ENCODE measurements at places on chromosomes 2 and 18.

DNA sequence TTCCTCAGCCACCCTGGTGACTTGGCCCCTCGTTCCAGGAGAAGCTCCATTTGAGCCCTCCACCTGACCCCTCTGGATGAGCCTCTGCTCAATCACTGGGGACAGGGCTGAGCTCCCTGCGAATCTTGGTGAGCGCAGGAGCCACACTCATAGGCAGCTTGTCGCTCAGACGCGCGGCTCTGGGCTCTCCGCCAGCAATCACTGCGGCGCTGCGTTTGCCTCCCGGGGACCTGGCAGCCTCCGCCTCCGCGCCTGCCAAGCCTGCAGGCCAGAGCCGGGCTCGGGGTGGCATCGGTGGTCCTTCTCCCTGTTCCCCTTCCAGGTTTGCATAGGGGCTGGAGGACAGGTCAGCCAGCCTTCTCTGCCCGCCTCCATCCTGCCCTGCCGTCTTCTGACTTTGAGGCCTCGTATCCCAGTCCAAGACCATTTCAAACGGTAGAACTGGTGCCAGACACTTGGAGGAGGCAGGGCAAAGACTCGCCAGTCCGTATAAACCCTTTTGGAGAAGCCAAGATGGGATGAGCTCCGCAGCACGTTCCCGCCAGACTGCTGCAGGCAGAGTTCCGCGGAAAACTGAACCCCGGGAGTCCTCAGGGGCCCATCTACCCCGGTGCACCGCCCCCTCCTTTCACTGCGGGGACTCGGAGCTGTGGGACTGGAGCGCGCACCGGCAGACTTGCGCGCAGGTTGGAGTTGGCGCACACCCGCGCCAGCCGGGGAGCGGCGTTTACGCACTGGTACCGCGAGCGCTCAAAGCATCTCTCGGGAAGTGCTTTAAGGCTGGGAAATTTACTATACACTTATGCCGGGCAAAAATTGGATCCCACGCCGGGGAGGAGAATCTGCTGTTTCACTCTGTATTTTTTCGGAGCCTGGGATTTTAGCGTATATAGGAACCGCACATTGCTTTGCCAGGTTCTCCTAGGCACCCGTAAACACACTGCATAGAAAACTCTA is 1.1 kb upstream of the TACR1 start:
- DNase-seq: no peak

GRCh38 chr2:191352536-191352935 is 107.3 kb downstream of the MYO1B start:
- no peak for DNase-seq

DNA sequence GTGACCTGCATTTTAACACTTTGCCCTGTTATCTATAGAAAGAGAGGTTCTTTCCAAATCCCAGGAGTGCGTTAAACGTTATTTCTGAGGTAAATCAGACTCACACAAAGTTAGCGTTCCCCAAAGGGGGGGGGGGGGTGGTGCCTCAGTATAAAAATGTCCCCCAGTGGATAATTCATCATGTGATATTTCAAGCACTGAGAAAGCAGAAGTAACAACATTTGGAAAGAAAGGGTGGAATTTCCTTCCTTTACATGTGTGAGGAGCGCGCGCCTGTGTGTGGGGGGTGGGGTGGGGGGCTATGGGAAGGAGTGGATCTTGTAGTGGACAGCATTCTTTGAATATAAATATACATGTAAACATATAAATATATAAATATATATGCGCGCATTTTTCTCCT is 630.9 kb downstream of the NYAP2 start:
- no peak for DNase-seq

DNA sequence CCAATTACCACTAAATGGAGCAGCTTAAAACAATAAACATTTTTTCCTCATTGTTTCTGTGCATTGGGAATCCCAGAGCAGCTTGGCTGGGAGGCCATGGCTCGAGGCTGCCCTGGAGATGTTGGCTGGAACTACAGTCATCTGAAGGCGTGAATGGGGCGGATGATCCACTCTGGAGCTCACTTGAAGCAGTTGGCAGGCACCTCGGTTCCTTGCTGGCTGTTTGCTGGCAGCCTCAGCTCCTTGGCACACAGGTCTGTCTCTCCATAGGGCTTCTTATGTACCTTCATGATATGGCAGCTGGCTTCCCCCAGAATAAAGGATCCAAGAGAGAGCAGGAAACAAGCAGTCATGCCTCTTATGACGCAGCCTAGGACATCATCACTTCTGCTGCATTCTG is 227.0 kb upstream of the COPS8 start:
- DNase-seq: no peak

- peak; percentile 57 for DNase-seq
Observed at GRCh38 chr2:7648221-7648795, 731.1 kb downstream of the RNF144A start.

- DNase-seq: no peak
Observed at GRCh38 chr2:70473101-70473722, 80.4 kb downstream of the TGFA start.

DNA sequence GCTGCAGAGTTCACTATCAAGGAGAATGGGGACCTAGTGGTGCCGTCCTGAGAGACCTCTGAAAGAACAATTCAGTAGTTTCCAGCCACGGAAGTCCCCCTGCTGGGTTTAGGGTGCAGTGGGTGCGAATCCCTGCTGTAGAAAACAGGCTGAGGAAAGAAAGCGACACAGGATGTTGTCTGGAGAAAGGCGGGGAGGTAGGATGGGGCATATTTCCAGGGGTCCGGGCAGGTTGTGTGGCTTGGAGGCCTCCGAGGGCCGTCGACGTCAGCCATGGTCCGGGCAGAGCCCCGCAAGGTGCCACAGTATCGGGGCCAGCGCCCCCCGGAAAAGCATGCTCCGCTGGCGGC is 807 bp upstream of the CREB1 start:
- DNase-seq: no peak

- DNase-seq: no peak
Observed at GRCh38 chr2:241219030-241219382, 30.5 kb downstream of the ANO7 start.

DNA sequence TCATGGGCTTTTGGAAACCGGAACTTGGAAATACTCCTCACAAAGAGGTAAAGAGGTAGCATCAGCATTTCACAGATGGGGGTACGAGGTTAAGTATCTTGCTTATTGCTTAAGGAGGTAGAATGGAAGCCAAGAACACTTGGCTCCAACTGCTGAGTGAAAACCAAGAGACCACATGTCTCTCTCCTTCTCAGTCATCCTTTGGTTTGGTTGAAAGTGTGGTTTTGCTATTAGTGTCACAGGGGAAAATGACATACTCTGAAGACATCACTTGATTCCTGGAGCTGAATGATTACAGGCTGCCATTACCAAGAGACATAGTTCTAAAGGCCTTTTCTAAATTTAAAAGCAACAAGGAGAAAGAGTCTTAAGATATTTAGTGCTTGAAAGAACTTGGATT is 41.5 kb downstream of the ANTXR1 start:
- no peak for DNase-seq

- DNase-seq: no peak
Observed at GRCh38 chr18:67428805-67429204, 87.7 kb downstream of the DSEL start.

GRCh38 chr2:72083751-72084583 is 63.7 kb downstream of the CYP26B1 start:
- DNase-seq: no peak

DNA sequence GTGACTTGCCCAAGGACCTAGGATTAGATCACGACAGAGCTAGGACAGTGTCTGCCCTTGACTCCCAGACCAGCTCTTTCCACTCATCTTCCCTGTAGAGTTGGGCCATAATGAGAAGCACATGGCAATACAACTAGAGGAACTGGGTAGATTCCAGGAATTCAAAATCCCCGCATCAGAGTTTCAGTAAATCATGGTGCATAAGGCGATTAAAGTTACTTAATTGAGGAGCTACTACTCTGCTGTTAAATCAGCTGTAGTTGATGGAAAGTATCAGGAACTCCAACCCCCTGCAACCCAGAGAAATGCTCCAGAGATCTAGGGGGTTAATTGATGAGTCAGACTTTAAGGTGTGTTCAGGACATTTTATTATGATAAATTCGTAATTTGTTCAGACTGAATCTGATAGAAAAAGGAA is 5.7 kb downstream of the ANTXR1 start:
- no peak for DNase-seq

DNA sequence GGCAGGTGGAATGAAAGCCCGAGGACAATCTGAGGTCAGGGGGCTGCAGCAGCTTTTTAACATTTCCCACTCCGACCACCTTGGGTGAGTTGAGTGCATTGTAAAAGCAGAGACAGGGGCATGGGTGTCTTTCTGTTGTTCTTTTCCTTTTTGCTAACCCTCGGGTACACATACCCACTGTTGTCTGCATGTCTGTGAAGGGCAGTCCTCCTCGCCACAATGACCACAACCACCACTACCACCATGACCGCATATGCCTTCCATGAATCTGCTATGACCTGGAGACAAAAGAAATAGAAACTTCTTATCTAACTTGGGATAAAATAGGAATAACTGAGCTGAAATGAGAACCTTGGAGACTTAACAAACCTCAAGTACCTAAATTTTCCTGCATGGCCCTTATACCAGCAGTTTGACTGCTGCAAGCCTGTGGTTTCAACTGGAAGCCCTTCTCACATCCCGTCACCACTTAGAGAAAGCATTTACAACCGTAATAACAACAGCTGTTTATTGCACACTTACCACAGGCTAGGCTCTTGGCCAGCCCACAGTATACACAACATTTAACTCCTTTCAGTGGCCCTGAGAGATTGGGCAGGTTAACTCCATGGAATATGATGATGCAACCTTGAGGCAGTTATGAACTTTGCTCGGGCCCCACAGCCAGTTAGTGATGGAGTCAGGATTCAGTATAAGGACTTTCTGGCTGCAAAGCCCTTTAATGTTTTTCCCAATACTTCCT is 80.3 kb downstream of the GYPC start:
- DNase-seq: no peak

DNA sequence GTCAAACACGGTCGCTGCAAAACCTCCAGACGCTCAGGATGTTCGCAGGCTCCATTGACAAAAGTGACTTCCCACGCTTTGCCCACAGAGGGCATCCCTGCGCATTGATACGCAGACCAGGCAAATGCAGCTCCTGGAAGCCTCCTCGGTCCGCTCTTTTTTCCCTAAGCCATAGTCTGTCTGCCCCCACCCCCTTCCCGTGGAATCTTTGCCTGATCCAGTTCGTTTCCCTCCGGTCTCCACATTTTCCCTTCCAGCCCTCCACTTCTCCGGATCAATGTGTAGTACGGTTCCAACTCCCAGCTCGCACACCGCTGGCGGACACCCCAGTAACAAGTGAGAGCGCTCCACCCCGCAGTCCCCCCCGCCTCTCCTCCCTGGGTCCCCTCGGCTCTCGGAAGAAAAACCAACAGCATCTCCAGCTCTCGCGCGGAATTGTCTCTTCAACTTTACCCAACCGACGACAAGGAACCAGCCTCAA is at the start of gene DCC:
Gene DCC (plus strand): TSS at position 307 of the 481 bp plus-strand sequence. CDS start 591 bp downstream, outside the sequence.
- no peak for DNase-seq

- DNase-seq: no peak
Observed at GRCh38 chr2:58562276-58562675, 321.2 kb upstream of the FANCL start.

- no peak for DNase-seq
Observed at GRCh38 chr2:37037771-37038170, 46.4 kb downstream of the HEATR5B start.

DNA sequence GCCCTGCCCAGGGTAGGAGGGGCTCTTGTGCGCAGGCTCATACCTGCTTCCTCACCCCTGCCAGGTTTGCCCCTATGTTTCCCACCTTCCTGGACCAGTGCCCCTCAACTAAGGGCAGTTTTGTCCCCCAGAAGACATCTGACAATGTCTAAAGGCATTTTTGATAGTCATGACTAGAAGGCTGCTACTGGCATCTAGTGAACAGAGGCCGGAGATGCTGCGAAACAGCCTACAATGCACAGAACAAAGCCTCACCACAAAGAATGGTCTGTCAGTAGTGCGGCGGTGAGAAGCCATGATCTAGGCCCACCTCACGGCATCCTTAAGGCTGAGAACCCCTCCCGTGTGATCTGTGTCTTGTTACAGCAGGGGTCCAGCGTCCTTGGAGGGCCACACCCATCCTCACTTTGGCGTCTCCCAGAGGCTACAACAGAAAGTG is 96.0 kb downstream of the TMEM17 start:
- DNase-seq: no peak

DNA sequence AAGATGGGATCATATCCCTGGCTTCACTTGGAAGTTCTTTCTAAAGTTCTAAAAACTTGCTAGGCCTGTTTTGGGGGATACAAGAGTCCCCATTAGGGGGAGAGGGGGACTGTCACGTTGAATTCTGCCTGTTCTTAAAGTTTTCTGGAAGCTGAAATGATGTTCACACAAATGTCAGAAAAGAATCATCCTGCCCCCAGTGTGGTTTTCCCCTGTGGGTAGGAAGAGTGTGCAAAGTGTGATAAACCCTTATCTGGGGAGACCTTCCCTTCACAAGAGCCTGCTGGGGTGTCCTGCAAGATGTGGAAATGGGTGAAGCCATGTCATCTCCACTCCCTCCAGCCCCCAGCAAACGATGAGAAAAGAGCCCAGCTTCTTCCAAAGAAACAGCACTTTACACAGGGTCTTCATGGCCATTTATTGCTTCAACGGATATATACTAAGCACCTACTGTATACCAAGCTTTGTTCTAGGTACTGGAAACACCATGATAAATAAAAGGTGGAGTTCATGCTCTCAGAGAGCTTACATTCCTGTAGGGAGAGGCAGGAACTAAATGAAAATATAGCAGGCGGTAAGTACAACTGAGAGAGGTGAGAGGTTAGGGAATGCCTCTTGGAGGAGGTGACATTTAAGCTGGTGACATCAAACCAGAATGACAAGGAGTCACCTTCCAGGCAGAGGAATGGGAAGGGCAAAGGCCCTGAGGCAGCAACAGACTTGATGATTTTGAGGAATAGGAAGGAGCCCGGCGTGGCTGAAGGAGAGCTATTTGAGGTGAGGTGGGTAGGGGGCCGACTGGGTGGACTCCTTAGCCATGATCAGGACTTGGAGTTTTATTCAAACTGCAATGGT is 1.6 kb downstream of the MFSD2B start:
- no peak for DNase-seq

- DNase-seq: no peak
Observed at GRCh38 chr2:124970030-124970429, 944.9 kb downstream of the CNTNAP5 start.

DNA sequence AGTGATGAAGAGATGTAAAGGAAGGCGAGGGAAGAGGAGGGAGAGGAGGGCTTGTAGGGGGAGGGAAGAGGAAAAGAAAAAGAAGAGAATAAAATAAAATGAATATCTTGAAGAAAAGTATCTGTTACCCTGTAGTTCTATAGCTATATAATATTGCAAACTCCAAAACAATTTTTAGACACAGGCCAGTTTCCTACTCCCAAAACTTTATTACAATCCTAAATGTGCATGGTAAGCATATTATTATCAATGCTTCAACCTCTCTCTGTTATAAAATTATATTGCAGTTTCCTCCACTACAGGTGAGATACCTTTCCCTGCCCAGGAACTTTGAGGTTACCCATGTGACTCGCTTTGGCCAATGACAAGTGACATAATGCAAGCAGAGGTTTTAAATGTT is 1351.6 kb upstream of the NRXN1 start:
- DNase-seq: no peak

- DNase-seq: no peak
Observed at GRCh38 chr2:135494917-135495316, 36.1 kb downstream of the ZRANB3 start.

GRCh38 chr18:26417190-26417589 is 131.2 kb downstream of the KCTD1 start:
- no peak for DNase-seq
